ENCODE measurements at places on chromosomes 16 and 17.

DNA sequence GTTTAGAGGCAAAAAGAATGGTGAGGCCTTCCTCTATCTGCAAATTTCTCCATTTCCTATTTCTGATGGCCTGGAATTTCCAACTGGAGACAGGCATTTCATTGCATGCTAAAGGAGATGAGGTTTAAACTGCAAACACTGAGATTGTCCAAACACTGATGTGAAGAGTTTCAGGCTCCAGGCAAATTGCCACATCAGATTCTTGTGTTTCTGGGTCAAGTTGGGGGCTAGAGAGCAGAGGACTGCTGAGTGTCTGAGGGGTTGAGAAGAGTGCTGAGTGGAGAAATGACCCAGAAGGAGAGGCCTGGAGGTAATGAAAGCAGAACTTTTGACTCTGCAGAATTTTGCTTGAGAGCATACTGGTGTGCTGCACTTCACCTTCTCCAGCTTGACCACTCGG lies 216.7 kb upstream of the MPHOSPH6 start:
- no peak for DNase-seq

DNA sequence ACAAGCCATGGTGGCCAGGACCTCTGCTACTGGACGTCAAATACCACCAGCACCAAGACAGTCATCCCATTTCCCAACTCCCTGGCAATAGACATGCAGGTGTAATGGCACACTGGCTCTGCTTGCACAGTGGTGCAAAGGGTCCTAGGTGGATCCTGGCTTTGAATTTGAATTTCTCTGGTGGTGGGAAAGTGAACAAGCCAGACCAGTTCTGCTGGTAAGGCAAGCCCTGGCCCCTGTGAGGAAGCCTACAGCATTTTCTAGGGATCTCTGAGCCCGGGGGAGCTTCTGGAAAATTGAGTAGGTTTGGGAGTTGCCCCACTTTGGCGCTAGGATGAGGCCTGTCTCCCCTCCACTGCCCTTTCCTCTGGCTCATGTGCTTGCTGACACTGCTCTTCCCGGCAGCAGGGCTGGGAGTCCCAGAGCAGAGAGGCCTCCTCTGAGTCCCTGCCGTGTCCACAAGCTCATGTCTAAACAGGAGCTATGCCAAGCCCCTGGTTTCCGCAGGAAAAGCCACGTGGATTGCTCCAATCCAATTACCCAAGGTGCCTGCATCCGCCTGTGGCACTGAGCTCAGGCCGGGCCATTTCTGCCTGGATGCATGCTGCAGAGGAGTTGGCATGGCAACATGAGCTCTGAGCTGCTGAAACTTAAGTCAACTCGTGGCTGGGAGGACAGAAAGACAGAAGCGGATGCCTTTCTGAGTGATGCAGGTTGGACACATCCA lies 67.0 kb downstream of the PRMT7 start:
- DNase-seq: no peak

GRCh38 chr17:44081681-44082080 lies 11.1 kb downstream of the G6PC3 start:
- DNase-seq: no peak

DNA sequence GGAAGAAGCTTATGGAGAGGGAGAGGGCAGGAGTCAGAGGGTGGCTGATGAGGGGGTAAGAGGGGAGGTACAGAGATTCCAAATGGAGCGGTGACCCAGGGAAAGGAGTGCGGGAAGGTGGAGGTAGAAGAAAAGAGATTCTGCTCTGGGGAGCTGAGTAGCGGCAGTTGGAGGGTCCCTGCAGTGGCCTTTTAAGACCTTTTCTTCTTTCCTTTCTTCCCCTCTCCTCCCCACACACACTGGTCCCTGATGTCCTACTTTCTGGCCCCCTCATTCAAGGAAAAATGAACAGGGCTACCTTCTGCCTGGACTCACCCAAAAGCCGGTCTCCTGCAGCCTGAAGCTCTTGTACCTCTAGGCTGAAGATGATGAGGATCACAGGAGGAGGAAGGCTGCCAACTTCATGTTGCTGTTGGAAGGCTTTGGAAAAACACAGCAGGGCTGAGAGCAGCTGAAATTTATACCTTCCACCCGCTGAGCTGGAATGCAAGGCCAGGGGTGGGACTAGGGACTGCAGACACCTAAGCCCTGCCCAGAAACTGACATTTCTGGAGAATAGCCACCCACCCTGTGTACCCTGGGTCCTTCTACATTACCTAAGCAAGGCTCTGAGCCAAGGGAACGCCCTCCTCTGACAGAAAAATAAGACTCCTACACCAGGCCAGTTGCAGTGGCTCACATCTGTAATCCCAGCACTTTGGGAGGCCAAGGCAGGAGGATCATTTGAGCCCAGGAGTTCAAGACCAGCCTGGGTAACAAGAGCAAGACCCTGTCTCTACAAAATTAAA lies 9.4 kb upstream of the HEATR6 start:
- DNase-seq: no peak

DNA sequence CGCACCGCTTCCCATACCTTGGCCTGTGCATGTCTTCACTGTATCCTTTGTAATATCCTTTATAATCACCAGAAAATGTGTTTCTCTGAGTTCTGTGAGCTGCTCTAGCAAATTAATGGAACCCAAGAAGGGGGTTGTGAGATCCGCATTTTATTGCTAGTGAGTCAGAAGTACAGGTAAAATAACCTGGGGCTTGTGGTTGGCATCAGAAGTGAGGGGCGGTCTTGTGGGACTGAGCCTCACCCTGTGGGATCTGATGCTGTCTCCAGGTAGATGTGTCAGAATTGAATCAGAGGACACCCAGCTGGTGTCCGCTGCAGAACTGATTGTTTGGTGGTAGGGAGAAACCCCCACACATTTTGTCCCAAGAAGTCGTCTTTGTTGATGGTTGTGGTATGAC lies 382.4 kb downstream of the SNX29 start:
- DNase-seq: no peak

- peak; percentile 7 for DNase-seq
Observed at GRCh38 chr16:53958341-53958880, 254.5 kb downstream of the FTO start.

GRCh38 chr17:3592216-3592860 lies 16.9 kb downstream of the TRPV1 start:
- DNase-seq: no peak

DNA sequence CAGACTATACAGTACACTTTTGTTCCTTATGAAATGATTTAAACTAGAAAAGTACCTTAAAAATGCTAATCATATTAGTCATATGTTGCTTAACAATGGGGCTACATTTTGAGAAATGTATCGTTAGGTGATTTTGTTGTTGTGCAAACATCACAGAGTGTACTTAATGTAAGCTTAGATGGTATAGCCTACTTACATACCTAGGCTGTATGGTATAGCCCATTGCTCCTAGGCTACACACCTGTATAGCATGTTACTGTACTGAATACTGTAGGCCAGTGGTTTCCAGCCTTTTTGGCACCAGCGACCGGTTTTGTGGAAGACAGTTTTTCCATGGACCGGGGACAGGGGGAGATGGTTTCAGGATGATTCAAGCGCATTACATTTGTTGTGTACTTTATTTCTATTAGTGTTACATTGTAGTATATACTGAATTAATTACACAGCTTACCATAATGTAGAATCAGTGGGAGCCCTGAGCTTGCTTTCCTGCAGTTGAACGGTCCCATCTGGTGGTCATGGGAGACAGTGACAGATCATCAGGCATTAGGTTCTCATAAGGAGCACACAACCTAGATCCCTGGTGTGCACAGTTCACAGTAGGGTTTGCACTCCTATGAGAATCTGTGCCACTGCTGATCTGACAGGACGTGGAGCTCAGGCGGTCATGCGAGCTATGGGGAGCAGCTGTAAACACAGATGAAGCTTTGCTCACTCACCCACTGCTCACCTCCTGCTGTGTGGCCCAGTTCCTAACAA lies 35.0 kb upstream of the MRC2 start:
- DNase-seq: no peak

DNA sequence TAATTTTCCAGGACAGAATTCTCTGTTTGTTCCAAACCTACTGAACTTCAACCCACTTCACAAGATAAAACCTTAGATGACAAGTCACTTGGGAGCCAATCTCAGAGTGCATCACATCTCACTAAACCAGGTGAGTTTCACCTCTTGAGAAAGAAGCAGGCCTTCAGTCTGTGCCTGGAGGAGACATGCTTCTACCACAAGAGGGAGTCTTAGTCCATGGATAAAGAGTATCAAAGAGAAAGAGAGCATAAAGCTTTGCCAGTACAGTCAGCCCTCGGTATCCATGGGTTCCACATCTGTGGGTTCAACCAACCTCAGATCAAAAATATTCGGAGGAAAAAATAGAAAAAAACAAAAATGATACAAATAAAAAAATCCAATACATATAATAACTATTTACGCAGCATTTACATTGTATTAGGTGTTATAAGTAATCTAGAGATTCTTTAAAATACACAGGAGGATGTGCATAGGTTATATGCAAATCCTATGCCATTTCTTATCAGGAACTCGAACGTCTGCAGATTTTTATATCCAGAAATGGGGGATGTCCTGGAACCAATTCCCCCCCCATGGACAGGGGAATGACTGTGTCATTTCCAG lies 37.7 kb downstream of the DUSP14 start:
- DNase-seq: no peak

DNA sequence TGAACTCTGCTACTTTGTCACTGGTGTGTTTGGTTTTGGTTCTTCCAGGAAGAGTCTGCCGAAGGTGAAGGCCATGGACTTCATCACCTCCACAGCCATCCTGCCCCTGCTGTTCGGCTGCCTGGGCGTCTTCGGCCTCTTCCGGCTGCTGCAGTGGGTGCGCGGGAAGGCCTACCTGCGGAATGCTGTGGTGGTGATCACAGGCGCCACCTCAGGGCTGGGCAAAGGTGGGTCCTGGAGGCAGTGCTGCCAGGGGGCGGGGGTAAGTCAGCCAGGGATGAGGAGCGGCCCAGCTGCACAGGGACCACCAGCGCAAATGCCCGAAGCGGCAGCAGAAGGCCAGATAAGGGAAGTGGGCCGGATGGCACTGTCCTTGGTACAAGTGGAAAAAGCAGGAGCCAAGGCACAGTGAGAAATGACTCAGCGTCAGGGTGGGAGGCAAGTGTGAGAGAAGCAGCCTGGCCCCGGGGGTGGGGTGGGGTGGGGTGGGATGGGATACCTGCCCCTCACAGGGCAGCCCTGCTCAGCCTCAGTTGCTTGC lies 41.9 kb downstream of the TMEM11 start:
- DNase-seq: no peak

GRCh38 chr17:50840311-50840851 lies 5.0 kb downstream of the WFIKKN2 start:
- DNase-seq: no peak

DNA sequence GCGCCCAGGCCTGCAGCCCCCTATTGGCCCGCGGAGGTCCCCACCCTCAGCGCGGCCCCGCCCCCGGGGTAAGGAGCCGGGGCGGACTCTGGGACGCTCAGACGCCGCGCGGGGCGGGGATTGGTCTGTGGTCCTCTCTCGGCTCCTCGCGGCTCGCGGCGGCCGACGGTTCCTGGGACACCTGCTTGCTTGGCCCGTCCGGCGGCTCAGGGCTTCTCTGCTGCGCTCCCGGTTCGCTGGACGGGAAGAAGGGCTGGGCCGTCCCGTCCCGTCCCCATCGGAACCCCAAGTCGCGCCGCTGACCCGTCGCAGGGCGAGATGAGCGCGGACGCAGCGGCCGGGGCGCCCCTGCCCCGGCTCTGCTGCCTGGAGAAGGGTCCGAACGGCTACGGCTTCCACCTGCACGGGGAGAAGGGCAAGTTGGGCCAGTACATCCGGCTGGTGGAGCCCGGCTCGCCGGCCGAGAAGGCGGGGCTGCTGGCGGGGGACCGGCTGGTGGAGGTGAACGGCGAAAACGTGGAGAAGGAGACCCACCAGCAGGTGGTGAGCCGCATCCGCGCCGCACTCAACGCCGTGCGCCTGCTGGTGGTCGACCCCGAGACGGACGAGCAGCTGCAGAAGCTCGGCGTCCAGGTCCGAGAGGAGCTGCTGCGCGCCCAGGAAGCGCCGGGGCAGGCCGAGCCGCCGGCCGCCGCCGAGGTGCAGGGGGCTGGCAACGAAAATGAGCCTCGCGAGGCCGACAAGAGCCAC lies at the start of gene NHERF1:
Gene NHERF1, plus strand, starts transcription at position 100 of the 750 bp plus-strand sequence. Its CDS starts 219 bp downstream, at position 319.
- peak; percentile 87 for DNase-seq

- DNase-seq: no peak
Observed at GRCh38 chr17:80868022-80868609, 123.5 kb upstream of the CHMP6 start.

GRCh38 chr17:37213927-37214326 lies 161.9 kb upstream of the C17orf78 start:
- DNase-seq: no peak

GRCh38 chr16:9885467-9885866 lies 296.8 kb downstream of the GRIN2A start:
- DNase-seq: no peak

DNA sequence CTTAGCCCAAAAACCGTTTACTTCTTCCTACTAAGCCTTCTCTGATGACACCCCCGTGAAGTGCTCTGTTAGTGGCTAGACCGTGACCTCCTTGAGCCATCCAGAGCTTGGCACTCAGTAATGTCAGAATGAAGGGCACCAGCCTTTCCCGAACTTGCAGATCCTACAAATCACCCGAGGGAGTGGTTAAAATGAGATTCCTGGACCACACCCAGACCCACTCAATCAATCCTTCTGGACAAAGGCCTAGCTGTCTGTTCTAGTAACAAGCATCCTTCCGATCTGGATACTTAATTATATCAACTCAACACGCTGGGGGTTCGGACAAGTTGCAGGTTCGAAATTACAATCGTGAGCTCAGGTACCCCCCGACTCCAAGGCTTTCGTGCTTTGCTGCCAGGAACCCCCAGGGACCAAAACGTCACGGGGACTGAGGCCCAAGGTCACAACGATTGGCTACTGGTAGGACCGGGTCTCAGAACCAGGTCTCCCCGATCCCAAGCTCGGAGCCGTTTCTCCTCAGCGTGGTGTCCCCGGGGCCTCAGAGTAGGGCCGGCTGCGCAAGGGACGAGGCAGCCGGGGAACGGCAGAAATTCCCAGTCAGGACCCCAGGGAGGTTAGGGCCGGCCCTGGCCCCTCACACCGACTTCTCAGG lies 527 bp downstream of the CIAPIN1 start:
- peak; percentile 36 for DNase-seq

DNA sequence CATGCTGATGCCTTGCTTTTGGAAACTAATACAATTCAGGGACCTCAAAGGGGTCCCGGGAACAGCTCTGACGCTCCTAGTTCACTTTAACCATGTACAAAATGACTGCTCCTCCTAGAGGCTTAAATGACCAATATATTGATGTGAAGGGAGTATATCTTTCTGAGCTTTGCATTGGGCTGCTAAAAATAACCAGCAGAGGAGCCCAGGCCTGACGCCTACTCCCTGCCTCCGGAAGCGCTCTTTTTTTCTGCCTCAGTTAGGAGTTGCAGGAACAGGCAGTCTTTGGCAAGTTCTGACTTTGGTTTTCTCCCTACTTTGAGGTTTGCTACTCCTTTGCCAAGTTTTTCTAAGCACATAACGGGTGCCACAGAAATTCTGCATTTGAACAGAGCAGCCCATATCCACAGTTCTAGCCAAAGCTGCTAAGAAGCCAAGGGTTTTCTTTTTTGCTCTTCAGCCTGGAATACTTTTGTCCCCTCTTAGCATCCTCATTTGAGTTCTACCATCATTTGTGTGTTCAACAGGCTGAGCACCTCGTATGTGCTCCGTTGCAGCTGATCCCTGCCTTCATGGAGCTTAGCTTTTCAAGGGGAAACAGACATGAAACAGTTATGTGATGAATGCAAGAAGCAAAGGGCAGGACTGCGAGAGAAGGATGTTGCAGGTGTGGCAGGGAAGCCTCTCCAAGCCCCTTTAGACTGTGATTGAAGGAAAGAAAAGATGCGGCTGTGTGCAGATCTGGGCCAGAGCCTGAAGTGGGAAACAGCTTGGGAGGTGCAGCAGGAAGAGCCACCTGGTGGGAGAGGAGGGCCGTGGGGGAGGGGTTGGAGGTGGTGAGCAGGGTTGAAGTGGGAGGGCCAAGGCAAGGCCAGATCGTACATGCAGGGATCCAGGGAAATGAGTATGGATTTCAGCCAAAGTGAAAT lies 2.8 kb upstream of the NAGPA start:
- no peak for DNase-seq
